ENCODE measurements at places on chromosomes 4 and X. TPM values are rescaled to one million over a fixed set of nuclear protein-coding genes. Genes with fewer than 3 reads are reported as not detected.

SMIM10L2A gene
- 6.8 TPM for total RNA-seq

SCRG1 gene
- total RNA-seq: 2.4 TPM

DCAF4L1 gene
- total RNA-seq: 0.18 TPM

NXF2 gene
- total RNA-seq: not detected

DNAAF6 gene
- 0.18 TPM for total RNA-seq

ARHGAP10 gene
- total RNA-seq: 9.8 TPM

CLDN22 gene
- not detected for total RNA-seq

ARHGAP36 gene
- 0.82 TPM for total RNA-seq

CACNA1F gene
- 0.36 TPM for total RNA-seq

NDST3 gene
- total RNA-seq: 47.4 TPM

SLC2A9 gene
- 4.4 TPM for total RNA-seq

PABPC1L2B gene
- total RNA-seq: 0.09 TPM

LINC00632 gene
- total RNA-seq: 237 TPM

GAB1 gene
- total RNA-seq: 65.7 TPM

ODAPH gene
- not detected for total RNA-seq
